Stimulated activated CD8-positive, alpha-beta memory T cell treated with anti-CD3 and anti-CD28 coated beads, Interleukin-2, amount 100 ng/mL, for 1 hour (primary cell): ENCODE measurements at places on chromosomes 1 and 21.

DNA sequence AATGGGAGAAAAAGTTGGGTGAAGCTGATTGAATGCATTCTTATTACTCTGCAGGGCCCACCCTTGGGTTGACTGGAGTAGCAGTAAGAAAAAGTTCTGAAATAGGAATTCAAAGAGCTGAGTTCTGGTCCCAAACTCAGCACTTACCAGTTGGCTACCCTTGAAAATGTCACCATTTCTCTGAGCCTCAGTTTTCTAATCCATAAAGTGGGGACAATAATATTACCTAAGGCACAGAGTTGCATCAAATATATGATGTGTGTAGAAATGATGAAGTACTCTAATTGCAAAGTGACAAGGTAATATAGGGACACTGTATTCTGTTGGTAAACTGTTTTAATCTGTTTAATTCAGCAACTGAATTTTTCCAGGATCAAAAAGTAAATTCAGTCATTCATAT is 1.2 kb downstream of the LRRC52 start:
- DNase-seq, result no peak

DNA sequence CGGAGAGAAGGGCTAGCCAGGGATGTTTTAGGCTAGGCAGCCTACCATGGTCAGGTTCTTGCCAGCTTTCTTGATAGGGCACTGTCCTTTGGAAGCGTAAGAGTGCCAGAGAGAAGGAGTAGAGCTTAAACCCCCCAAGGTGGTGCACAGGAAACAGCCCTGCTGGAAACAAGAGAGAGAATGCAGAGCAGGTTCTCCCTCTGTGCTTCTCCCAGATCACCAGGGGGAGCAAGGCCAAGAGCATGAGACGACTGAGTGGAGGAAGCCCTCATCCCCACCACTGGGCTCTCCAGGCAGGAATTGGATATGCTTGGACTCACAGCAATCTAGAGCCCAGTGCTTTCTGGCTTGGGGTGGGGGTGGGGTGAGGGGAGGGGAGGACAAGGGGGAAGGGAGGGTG is 49.8 kb downstream of the ATP2B4 start:
- no peak for DNase-seq

GRCh38 chr21:45870421-45870820 is 111.1 kb upstream of the COL6A1 start:
- no peak for DNase-seq

DNA sequence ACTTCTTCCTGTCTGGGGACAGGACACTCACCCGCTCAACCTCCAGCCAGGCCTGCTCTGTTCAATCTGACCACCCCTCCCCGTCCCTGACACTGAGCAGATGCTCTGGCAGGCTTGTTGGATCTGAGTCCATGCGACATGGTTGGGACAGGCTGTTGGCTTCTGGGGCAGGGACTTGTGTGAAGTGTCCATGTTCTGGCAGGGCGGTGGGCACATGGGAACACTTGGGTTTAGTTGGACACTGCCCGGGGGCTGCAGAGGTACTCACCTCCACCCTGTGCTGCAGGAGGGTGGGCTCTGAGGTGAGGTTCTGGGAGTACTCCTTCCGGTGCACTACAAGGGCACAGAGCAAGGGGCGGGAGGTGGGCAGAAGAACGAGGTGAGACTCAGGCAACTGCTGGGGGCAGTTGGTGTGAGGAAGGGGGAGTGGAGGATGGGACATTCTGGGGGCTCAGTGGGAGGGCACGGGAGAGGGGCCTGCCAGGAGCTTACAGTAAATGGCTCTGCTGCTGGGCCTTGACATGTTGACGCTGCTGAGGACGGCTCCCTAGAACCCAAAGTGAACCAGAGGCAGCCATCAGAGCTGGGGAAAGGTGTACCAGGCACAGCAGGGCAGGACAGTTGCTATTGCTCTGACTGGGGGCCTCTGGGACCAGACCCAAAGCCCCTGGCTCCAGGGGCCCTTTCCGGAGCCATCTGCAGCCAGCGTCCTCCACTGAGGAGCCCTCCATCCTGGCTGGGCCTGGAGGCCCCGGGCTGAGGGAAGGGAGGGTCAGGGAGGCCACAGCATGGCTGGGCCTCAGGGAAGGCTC is 2.3 kb downstream of the EPS8L3 start:
- no peak for DNase-seq

DNA sequence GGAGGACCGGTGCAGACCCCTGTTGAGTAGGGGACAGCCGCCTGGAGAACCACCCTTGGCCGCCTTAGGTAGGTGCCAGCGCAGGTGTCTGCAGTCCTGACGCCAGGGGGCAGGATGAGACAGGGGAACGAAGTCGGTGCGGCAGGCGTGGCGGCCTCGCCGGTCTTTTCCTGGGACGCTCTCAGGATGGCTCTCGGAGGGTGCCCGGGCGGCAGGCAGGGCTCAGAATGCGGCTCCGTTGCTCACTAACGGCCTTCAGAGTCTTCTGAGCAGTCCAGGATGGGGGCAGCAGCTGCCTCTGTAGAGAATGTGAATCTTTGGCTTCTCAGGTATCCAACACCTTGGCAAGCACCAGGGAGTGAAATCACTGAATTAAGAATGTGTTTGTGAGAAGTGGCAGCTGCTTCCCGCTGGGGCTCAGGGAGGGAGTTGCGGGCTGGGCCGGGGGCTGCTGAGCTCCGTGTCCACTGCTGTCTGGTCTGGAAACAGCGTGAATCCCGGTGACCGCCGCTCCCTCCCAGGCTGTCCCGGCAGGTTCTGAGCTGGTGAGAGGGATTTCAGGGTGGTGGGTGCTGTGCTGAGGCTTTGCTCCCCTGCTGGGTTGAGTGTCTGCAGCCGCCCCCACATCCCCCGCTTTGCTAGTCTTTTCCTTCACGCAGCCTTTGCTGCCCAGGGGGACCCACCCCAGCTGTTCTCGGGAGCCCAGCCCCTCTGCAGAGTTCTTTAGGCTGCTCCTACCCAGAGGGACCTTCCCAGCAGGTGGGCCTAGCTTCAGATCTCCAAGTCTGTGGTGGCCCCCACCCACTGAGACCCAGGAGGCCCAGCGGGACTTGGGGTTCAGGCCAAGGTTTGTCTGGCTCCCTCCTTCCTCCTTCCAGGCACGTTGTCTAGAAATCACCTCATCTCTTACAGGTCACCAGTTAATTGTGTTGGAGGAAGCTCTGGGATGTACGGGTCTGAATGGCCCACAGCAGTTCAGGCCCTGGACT is 11.1 kb upstream of the C1orf174 start:
- peak; percentile 35 for DNase-seq

DNA sequence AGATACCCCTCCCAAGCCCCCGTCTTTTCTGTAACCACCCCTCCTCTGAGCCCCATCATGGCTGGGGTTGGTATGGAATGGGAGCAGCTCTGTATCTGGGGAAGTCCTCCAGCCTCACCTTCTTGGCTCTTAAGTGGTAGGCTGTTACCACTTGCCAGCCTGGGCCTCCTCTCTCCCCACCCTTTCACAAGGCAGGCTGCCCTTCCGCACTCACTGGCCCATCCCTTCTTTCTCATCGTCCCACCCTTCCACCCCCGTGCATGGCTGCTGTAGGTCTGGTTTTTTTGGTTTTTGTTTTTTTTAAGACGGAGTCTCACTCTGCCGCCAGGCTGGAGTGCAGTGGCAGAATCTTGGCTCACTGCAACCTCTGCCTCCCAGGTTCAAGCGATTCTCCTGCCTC is 5.2 kb downstream of the CYB561D1 start:
- no peak for DNase-seq

DNA sequence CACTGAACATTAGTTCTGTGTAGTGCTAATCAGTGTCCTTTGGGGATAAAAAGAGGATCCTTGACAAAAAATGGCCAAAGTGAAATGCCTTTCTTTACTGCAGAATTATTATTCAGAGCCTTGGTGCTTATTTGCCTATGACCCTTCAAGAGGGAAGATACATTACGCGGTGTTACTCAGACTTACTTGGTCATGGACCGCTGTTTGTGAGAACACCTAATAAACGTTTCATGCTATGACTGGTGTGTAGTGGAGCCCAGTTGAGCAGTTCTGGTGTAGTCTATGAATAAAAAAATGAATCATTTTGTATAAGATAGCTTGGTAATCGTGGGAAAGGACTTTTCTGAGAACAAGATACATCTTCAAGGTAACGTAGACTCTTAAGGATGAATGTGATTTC is 8.3 kb downstream of the NFYC start:
- no peak for DNase-seq

- no peak for DNase-seq
These were observed 944 bp downstream of the B3GALT6 start for GRCh38 chr1:1232796-1233566.

DNA sequence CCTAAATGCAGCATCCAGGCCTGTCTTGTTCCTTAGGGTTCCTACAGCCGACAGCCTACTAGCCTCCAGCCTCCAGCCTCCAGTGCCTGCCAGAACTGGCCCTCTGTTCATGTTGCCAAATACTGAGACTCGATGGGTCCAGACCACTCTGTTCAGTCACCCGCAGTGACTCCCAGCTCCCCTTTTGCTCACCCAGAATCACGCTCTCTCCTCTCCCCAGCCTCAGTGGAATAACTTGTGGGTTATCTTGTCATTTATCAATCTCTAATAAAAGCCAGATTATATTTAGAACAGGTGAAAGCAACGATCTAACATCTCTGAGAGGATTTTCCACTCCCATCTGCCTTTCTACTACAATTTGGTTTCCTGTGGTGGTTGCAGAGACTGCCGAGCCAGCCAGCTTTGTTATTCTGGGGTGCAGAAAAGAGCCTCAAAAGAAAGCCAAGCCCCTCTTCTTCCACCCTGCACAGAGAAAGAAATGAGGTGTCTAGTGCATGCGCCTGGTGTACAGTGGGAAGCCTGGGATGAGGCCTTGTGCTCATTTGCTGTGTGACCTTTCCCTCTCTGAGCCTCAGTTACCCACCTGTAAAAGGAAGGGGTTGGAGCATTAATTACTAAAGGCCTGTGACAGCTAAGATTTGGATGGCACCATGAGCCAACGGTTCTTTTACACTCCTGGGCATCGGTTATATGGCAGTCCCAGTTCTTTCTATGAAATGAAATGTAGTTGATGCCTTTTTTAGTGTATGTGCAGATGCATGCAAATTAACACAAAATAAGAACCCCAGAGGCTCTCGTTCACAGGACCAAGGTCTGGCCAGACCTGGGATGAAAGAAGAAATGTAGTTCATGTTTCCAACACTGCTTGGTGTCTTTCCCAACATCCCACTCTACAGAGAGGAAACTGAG is 42.9 kb upstream of the ID3 start:
- DNase-seq, result no peak

- DNase-seq, result no peak
These were observed 72.6 kb upstream of the TARDBP start for GRCh38 chr1:10939654-10940450.

DNA sequence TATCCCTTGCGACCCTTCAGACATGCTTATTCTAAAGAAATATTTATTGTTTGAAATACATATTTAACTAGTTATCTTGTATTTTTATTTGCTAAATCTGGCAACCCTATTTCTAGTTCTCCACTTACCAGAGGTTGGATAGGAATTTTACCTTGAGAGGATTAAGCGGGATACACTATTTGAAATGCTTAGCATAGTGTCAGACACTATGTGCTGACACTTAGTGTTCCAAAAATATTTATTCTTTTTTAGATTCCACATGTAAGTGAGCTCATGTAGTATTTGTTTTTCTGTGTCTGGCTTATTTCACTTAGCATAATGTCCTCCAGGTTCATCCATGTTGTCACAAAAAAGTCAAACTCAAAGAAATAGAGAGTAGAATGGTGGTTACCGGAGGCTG is 78.7 kb downstream of the NTMT2 start:
- DNase-seq, result no peak
